Activated CD4-positive, alpha-beta T cell treated with anti-CD3 and anti-CD28 coated beads for 24 hours (primary cell): ENCODE measurements at places on chromosomes 7 and 10.

DNA sequence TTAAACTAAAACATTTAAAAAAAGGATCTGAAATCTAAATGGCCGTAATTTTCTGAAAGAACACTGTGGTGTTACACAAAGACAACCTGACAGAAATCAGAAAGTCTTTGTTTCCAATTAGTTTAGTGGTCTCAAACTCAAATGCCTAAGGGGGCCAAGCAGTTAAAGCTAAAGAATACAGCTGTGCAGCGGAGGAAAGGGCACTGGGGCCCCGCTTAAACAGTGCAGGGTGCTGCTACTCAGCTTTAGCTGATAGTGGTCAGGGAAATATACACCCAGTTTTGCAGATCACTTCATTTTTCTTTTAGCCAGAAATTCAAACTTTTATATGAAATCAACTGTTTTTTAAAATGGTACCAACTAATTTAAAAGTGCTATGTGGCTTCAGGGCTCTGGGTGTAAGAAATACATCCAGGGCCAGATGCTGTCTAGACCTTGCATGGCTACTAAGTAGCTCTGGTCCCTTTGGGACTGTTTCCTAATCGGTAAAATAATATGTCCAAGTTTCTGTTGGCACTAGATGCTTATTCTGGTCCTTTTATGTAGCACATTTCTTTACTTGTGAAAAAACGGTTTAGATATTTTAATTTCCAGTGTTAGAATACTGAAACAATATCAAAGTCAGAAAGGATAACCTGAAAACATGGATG, 161.8 kb upstream of the LAMB4 start:
- no peak for DNase-seq

DNA sequence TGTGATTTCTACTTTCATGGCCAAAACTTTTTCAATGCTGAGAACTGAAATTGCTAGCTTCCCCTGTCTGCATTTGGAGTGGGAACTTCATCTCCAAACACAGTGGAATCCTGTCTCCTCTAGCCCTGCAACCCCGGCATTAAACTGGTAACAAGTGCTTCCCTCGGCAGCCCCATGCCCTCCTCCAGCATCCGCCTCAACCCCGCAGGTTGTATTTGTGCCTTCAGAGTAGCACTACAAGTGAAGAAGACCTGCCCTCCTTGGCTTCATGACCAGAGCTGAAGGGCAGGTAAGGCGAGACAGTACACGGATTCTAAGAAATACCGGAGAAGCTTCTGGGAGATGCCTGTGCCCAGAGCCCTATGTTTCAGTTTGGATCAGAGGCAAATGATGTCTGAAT, 16.9 kb downstream of the C10orf53 start:
- no peak for DNase-seq

GRCh38 chr7:102451371-102452054, 13.2 kb downstream of the ALKBH4 start:
- no peak for DNase-seq

- DNase-seq: no peak
These were observed 543.0 kb upstream of the FZD8 start for GRCh38 chr10:36185097-36185496.

- no peak for DNase-seq
These were observed 14.3 kb downstream of the RHEB start for GRCh38 chr7:151505433-151505832.

GRCh38 chr7:130270947-130271800, 4.5 kb downstream of the CPA2 start:
- no peak for DNase-seq

GRCh38 chr7:88037050-88037449, 103.0 kb downstream of the ADAM22 start:
- no peak for DNase-seq

DNA sequence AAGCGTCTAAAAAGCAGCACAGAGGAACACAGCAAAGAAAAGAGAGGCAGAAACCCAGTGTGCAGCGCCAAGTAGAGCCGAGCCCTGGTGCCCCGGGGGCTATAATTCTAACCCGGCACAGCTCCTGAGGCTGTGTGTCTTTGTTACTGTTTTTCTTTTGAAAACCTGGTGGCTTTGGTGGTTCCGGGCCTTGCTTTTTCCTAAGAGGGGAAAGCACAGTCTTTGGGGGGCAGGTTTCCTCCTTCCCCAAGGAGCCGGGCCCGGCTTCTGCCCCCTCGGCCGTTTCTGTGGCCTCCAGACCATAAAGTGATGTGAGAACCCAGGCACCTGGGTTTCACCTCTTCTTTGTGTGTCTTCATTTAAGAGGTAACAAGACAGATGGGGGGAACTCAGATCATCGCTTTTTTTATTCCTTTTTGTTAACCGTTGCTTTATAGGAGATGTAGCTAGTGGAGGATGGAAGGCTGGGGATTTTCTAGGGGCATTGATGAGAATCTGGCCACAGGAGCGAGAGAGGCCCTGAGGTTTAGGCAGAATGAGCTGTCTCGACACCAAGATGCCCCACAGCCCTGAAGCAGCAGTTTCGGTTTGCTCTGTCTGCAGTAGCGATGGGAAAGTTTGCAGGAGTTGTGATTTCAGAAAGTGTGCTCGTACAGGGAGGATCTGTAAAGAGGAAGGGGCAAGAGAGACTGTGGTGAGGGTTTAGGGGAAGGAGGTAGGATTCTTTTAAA, 367.8 kb upstream of the GALNT17 start:
- DNase-seq: no peak

DNA sequence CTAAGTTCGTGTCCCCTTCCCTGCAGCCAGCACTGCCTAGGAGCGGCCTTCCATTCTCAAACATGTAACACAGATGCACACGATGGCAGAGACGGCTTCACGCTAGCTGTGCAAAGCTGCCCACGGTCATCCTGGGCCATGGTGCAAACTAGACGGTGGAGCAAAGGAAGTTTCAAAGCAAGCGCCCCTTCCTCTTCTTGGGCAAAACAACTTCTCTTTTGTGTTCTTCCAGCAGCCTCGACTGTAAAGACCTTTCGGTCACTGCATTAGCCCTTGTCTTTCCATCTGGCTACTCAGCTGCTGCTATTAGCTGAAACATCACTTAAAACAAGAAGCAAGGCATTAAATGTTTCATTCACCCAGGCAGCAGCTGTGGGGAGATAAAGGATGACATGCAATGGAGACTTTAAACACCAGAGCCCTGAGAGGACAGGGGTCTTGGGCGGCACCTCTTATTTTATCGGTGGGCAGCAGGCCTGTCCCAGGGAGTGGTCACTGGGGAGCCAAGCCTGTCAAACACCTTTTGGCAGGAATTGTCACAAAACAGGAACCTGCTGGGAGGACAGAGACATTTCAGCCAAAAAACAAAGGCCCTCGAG, 214.8 kb downstream of the KLF6 start:
- no peak for DNase-seq

DNA sequence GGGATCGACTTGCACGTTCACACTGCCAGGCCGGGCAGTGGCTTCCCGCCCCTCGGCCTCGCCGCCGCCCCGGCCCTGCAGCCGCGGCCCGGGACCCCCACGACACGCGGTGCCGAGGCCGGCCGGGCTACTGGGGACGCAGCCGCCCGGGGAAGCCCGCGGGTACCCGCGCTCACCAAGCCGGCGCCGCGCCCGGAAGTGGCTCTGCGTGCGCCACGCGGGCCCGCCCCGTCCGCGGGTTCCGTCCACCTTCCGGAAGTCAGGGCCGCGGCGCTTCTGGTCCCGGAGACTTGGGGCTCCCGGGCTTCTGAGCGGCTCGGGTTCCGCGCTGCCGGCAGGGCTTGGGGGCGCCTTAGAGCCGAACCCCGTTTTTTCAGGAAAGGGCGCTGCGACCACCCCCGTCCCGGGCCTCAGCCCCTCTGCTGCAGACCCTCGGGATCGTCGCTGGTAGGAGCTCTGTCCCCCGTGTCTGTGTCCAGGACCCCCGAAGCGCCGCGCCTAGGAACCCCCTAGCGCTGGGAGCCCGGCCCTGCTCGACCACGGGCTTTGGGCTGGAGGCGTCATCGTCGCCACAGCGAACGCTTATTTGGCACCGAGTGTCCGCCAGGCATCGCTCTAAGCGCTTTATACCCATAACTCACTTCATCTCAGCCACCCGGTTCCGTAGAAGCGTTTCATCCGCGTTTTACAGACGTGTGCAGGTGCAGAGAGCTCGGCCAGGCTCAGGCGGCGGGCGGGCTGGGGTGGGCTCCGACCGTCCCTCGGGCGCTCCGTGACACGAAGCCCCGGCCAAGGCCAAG, at the start of gene PSMG3:
PSMG3 (minus strand) TSS at position 200 of the 800 bp plus-strand sequence. CDS start 693 bp downstream, outside the sequence.
- DNase-seq: peak; percentile 86

DNA sequence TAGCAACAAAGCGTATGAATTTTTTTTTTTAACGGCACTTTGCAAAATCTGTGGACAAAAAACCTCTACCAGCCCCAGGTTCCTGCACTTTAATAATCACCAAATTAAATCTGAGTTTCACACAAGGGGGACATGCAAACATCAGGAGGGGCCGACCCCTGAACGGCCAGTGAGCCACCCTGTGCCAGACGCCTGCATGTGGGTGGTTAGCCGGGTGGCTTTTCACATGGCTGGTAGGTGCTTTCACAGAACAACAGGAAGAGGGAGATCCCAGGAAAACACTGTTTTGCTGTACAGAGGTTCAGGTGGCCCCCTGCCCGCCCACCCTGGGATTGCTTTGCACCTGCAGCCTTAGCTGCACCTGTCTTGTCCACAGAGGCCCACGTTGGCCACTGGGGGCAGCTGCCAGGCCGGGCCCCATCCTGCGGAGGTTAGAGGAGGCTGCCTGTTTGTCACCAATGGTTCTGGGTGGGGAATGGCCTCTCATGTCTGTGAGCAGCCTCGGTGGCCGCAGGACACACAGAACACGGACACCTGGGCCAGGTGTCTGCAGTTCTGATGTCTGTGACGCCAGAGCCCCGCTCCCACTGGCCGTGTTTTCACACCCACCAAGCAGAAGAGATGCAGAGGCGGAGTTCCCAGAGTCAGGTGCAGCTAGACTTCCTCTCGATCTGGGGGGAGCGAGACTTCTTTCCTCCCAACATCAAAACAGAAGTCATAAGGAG, 107.7 kb downstream of the FAM53B start:
- no peak for DNase-seq

DNA sequence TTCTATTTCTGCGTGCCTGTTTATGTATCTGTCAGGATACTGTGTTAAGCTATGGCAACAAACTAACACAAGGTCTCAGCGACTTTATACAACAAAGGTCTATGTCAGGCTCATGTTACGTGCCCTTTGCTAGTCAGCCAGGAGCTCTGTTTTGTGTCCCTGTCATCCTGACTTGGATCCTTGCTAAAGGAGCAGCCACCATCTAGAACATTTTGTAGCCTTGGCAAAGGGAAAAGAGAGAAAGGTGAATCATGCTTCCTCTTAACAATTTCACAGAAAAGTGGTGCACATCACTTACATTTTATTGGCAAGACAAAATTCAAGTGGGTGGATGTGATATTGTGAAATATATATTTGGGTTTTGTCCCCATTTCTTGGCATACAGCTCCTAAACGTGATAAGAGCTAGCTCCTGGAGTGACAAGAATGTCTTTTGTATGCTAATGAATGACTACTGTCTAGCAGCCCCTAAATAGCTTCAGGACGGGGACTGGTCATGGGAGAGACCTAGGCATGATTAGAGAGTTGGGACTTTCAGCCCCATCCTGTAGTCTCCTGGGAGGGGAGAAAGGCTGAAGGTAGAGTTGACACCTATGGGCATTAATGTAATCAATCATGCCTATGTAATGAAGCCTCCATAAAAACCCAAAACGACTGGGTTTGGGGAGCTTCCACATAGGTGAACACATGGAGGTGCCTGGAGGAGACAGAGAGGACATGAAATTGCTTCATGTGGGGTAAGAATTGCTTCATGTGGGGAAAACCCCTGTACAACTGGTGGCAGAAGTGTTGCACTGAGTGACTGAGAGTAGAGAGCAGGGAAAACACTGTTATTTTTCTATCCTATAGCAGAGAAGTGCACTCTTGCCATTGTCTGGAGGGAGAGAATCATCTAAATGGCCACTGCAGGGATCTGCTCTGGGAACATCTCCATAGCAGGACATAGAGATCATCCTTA, 33.0 kb downstream of the MRPL32 start:
- no peak for DNase-seq

DNA sequence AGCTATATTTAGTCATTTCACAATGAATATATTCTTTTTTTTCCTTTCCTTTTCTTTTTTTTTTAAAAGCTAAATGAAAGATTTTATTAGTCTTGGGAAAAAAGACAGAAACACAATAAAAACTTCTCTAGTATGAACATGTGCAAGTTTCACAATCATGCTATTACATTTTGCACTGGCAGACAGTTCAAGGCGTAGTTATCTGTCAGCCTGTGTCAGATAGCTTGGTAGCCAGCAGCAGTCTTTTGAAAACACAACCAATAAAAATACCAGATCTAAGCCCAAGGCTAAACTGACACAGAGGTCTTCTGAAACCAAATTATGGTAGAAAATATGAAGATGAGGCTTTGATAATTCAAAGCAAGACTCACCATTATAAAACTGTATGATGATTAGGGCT, 205.8 kb upstream of the TEX47 start:
- DNase-seq: no peak
